ENCODE measurements at places on chromosomes 11 and 22. TPM values are rescaled to one million over a fixed set of nuclear protein-coding genes. Genes with fewer than 3 reads are reported as not detected.

Gene CBLIF
- total RNA-seq = 0.72 TPM

- peak; percentile 39 for DNase-seq
Measured at GRCh38 chr22:26172389-26172990, 3.2 kb downstream of the SEZ6L start.

DNA sequence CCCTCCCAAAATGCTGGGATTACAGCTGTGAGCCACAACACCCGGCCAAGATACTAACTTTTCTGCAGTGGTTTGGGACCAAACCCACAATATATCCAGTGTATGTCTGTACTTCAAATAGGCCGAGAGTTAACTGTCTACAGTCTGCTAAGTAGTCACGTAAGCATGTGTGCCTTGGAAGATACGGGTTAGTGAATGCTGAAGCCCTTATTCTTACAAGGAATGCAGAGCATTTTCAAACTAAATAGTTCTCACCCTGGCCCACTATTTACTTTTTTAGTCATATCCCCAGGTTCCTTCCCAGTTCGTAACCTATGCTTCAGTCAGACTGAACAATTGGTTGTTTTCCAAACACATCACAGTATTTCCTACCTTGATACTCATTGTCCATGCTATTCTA lies 176.0 kb downstream of the WNT11 start:
- DNase-seq = no peak

DNA sequence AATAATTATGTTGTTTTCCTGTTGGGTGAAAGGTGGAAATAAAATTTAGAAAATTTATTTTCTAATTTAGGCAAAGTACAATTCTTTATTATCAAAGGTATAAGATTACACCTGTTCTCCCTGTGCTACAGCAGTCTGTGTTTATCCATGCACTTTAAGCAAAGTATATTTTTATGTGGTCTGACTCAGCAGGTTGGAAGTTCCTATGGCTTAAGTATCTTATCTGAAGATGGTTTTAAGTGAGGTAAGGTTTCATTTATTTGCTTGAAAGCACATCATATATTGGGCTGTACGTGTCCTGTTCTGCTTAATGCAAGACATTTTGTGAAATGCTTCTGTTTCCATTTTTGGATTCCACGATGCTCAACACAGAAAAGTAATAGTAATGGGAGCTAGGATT lies 14.6 kb downstream of the PPME1 start:
- no peak for DNase-seq

DNA sequence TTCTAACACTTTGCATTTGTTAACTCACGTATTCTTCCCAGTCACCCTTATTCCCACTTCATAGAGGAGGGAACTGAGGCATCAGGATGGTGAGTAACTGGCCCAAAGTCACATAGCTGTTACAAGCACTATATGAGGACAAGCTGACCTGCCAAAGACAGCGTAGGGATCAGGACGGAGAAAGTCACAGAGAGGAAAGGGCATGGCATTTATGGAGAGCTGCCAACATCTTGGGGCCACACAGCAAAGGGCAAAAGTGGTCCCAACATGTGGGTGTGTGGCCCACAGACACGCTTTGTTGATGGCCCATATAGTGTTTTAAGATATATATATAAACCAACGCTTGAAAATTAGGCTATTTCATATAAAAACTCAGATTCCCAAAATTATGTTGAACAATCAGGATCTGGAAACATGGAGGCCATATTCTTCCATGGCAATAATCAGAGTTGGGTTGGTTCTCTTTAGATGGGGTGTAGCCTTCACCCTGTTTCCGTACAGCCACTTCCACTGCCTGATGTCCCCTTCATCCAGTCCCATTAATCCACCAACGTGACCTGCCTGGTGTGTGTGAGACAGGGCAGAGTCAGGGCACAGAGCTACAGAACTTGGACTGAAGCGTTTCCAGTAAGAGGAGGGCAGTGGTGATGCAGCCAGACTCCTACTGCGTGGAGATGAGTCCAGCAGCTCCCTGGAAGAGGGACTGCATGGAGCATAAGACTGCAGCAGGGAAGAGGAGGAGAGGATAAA lies 39.9 kb upstream of the CD5 start:
- DNase-seq = no peak

- DNase-seq = no peak
Measured at GRCh38 chr11:69466039-69466438, 15.4 kb upstream of the LINC01488 start.

- DNase-seq = no peak
Measured at GRCh38 chr11:36037031-36037430, 93.2 kb downstream of the LDLRAD3 start.

DNA sequence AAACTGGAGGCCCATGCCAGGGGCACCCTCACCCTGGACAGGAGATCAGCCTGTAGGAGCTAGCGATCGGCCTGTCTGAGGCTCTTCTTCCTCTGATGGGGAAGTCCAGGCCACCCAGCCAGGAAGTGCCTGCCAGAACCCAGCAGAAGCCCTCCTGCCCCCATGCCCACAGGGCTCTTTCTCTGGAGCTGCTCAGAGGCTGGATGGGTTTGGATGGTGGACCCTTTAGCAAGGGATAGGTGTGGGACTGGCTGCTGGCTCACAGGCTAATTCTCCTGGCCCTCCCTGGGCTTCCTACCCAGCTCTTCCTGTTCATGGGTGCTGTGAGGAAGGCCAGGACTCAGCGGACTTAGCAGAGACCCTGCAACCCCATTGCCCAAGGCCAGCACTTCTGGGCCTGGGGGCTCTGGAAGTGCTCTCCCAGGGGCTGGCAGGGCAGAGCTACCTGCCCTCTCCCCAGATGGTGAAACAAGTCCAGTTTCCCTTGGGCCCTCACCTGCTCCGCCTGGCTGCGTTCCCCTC lies 7.6 kb downstream of the FXYD2 start:
- no peak for DNase-seq

DNA sequence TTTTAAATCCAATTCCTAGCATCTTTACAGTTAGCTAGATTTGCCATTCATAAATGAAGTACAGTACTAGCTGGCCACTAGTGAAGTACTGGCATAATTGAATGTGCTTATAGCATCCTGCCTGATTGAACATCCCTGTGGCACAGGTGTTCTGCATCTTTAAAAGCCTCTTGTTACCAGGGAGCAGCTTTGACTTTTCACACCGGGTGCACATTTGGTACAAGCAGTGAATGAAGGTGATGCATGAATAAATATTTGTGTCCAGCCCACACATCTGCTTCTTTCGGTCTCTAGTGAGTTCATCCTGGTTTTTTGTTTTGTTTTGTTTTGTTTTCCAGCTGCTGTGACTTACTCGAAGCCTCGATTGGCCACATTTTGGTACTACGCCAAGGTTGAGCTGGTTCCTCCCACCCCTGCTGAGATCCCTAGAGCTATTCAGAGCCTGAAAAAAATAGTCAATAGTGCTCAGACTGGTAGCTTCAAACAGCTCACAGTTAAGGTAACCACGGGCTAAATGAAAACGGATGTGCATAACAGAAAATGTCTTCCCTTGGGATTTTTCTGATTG lies 5.3 kb downstream of the ATP5MG start:
- DNase-seq = no peak

Gene OVOL1
- 0.09 TPM for total RNA-seq

Gene HEPN1
- total RNA-seq = not detected

Measured in K562 (cell line).